Stimulated activated CD8-positive, alpha-beta memory T cell treated with anti-CD3 and anti-CD28 coated beads, Interleukin-4, amount 100 ng/mL, for 4 hours (primary cell): ENCODE measurements at places on chromosomes 5 and 9.

- no peak for DNase-seq
Measured at GRCh38 chr9:72037571-72037970, 22.8 kb downstream of the C9orf57 start.

DNA sequence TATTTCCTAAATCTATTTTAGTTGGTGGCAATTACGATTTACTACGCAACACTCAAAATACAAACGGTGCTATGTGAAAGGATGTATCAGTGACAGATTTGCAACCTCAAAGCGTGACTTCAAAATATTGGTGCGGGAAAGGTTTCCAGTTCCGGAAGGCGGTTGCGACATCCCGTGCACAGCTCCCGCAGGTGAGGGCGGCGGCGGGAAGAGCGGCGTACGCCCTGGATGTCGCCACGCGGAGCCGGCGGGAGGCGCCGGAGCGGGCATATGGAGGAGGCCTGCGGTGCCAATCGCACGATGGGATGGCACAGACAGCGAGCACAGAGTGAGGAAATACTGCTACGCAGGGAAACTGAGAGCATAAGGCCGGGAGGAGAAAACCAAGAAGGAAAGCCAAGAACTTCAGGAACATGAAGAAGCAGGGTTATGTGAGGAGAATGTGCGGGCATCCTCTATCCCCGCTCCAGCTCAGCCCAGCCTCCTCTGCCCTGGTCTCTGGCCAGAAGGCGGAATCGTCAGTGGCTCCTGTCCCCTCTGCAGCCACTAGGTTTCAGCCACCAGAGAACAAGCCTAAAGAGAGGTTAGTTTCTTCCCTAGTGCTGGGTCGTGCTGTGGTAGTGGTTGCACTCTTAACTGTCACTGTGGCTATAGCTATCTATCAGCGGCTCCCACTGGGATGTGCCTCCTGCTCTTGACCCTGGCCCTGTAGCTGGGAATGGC lies 378.1 kb upstream of the TLE4 start:
- no peak for DNase-seq

GRCh38 chr5:116437351-116437705 lies 137.3 kb downstream of the SEMA6A start:
- DNase-seq: no peak

GRCh38 chr9:128045831-128046230 lies 21.3 kb downstream of the NAIF1 start:
- no peak for DNase-seq

DNA sequence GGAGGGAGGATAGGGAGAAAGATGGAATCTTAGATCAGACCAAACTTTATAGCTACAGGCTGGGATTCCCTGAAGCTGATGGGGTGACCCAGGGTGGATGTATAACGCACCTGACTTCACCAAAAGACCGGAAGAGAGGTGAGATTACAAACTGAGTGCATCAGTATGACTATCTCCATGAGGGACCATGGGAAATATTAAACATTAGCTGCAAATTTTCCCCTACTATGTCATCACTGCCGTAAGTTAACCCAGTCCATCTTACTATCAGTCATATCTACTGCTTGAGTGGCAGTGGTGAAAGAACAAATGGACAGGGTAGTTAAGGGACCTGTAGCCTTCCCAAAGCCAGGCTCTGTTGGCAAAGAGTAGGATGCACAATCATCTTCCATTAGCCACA lies 368.3 kb downstream of the EFNA5 start:
- DNase-seq: no peak

DNA sequence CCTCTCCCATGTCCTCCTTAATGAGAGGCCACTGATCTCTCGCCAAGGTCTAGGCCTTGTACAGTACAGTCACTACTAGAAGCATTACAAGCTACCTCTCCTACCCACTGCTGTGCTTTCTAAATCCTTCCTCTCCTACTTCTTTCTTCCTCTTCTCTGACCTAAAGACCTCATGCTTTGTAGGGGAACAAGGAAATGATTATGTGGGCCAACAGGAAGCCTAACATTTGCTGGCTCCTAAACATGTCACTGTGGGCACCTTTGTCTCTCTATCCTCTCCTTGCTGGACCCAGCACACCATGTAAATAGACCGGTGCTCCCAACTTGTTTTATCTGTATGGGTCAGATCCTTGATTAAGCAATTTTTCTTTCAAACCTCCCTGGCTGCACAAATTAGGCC lies 16.7 kb downstream of the SLC28A3 start:
- DNase-seq: no peak

- peak; percentile 78 for DNase-seq
Measured at GRCh38 chr5:181243564-181244343, at the start of gene RACK1. TSS of gene RACK1 (minus strand) at chr5:181243906. CDS start at chr5:181243800, 106 bp downstream.

GRCh38 chr9:98907055-98907454 lies 36.7 kb upstream of the COL15A1 start:
- DNase-seq: no peak

GRCh38 chr5:45642370-45642769 lies 53.8 kb downstream of the HCN1 start:
- no peak for DNase-seq
